ENCODE measurements at places on chromosomes 5 and 9.

- no peak for DNase-seq
Measured at GRCh38 chr5:5424736-5425135, 2.3 kb downstream of the ICE1 start.

DNA sequence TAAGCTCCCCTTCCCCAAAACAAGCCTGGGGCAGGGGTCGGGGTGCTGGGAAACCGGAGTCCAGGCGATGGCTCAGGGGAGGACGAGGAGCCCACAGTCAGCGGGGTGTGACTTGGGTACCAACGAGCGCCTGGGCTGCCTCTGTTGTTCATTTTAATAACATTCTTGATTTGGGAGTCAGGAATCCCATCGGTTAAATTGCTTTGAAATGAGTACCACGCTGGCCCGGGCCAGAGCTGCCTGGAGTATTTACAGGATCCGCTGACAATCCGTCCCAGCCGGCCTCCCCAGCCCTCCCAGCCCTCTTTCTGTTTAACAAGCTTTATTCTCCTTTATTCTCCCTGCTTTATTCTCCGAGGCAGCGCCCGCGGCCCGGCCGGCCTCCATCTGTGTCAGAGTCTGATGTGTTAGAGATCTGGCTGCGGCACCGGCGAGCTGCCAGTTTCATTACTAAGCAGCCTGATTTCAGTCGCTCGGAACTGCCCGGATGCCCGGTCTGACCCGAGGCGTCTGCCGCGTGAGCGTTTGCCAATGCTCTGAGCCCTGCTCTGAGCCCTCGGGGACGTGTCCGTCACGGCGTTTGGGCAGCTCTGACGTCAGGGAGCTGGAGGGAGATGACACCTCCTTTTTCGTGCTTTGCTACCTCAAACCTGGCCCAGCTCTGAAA lies 16.5 kb upstream of the QRFP start:
- DNase-seq: no peak

- DNase-seq: no peak
Measured at GRCh38 chr5:170411100-170411499, 21.9 kb upstream of the KCNMB1 start.

DNA sequence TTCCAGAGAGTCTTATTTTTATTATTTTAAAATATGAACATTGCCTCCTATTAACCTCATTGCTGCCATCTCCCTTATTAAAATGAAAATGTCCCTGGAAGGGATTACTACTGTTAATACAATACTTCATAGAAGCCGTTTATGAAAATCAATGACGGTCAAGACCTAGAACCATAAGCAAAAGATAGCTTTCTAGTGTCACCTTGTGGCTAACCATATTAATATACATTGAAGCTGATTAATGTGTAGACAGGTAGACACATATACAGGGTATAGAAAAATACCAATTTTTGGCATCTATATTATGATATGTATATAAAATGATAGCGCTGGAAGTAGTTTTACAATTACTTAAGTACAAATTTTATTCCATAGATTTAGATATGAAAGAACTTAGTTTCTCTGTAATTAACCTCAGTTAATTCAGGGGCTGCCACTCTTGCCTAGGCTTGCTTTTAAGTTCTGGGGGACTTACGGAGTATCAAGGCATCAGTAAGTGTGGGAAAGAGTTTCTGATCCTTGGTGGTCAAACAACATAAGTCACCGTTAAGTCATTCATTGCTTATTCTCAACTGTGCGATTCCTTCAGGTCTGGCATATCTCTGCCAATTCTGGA lies 2.5 kb upstream of the YTHDC2 start:
- no peak for DNase-seq

GRCh38 chr9:3721096-3721495 lies 195.3 kb upstream of the RFX3 start:
- no peak for DNase-seq

GRCh38 chr9:117612317-117612716 lies 91.9 kb upstream of the TLR4 start:
- no peak for DNase-seq

GRCh38 chr9:125744616-125745015 lies 2.6 kb upstream of the PBX3 start:
- no peak for DNase-seq

GRCh38 chr9:30075451-30076199 lies 2308.8 kb upstream of the ACO1 start:
- no peak for DNase-seq

GRCh38 chr5:132376694-132377641 lies 7.5 kb downstream of the SLC22A5 start:
- no peak for DNase-seq

DNA sequence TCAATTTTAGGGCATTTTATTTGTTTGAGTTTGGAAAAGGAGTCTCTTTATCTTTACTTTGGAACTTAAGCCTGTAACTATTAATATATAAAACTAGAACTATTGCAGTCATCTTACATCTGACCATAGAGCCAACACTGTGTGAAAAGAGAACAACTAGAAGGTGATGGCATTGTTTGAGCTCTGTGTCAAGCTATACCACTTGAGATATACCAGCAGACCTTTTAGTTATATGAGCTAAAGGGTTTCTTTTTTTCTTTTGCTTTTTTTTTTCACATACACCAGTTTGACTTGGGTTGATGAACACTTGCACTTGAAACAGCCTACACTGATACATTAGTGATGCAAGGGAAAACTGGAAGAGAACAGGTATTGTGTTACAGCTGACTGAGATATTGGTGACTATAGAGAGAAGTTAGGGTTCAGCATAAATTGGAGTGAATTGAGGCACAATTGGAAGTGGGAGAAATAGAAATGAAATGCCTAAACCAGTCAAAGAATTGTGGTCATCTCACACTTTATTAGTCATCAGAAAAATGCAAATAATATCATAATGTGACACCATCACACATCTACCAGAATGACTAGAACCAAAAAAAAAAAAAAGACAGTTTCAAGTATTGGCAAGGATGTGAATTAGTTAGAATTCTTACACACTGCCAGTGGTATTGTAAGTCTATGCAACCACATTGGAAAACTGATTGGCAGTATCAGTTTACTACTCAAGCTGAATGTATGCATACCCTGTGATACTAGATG lies 60.9 kb downstream of the ADRB2 start:
- DNase-seq: no peak

- DNase-seq: no peak
Measured at GRCh38 chr5:143662020-143662419, 149.9 kb upstream of the HMHB1 start.

GRCh38 chr9:129164246-129164930 lies 13.7 kb downstream of the IER5L start:
- no peak for DNase-seq

DNA sequence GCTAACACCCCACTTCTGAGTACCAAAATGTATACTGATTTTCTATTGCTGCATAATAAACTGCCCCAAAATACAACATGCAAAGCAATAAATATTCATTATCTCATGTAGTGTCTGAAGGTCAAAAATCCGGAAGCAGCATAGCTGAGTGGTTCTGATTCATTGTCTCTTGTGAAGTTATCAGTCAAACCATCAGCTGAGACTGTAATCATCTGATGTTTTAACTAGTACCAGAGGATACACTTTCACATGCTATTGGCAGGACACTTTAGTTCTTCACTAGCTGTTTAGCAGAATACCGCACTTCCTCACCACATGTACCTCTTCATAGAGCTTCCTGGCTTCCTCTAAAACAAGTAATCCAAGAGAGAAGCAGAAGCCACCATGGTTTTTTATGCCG lies 12.7 kb upstream of the TMEM161B start:
- DNase-seq: no peak

GRCh38 chr9:134344068-134344799 lies 18.0 kb downstream of the RXRA start:
- no peak for DNase-seq

GRCh38 chr9:4603830-4604229 lies 58.3 kb upstream of the PLPP6 start:
- DNase-seq: no peak

DNA sequence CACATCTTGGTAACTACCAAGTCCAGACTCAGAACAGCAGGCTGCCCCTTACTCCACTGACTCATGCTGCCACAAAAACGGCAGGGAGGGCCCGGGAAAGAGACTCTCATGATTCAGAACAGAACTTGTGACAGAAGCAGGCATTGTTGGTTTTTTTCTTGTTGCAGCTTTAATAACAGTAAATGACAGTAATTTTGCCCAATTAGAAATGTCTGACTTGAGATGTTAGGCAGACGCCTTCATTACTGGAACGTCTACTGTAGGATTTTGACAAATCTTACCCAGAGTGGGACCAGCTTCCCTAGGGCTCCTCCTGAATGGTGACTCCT lies 77.9 kb downstream of the SEMA5A start:
- no peak for DNase-seq

- no peak for DNase-seq
Measured at GRCh38 chr9:34450644-34451043, 7.7 kb downstream of the FAM219A start.

DNA sequence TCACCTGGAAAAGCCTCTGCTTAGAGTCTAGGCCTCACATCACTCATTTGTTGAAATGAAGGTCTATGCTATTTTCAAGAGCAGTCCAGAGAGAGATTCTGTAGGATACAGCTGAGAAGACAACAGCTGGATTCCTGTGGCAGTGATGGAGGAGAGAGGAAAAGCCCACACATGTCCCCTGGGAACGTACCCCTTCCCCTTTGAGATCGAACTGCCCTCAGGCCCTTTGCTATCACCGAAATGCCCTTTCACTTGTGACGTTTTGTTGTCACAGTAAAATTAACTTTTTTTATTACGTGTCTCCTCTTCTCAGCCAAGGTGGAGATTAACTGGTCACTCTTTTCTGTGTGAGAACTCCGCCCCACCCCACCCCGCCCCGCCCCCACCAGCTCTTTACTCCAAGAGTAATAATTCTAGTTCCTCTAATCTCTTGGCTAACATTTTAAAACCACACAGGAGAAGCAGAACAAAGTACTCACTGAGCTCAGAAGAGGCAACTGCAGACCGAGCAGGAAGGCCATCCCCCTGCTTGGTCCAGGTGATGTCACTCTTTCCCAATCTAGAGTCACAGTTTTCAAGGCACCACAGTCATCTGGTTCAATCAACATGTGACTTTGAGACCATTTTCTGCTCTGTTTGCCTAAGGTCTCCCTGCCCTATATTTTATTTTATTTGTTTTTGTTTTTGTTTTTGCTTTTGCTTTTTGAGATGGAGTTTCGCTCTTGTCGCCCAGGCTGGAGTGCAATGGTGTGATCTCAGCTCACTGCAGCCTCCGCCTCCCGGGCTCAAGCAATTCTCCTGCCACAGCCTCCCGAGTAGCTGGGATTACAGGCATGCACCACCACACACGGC lies 105.6 kb downstream of the SUSD1 start:
- no peak for DNase-seq

GRCh38 chr5:173742432-173742816 lies 126.0 kb upstream of the BOD1 start:
- no peak for DNase-seq

DNA sequence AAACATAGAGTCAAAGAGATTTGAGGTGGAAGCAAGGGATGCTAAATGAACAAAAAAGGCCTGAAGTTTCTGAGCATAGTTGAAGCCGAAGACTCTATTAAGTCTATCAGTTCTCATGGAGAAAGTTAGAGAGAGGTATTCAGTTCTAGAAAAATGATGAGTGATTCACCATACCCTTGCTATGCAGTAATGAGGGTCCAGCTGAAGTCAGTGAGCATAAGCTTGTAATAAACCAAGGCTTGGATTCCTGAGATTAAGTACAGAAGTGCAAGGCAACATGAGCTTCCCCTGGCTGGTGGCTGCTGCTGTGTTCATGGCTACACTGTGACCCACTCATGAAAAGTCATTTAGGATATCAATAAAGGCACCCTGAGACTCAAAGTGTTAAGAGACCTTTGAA lies 129.7 kb upstream of the MTAP start:
- no peak for DNase-seq

DNA sequence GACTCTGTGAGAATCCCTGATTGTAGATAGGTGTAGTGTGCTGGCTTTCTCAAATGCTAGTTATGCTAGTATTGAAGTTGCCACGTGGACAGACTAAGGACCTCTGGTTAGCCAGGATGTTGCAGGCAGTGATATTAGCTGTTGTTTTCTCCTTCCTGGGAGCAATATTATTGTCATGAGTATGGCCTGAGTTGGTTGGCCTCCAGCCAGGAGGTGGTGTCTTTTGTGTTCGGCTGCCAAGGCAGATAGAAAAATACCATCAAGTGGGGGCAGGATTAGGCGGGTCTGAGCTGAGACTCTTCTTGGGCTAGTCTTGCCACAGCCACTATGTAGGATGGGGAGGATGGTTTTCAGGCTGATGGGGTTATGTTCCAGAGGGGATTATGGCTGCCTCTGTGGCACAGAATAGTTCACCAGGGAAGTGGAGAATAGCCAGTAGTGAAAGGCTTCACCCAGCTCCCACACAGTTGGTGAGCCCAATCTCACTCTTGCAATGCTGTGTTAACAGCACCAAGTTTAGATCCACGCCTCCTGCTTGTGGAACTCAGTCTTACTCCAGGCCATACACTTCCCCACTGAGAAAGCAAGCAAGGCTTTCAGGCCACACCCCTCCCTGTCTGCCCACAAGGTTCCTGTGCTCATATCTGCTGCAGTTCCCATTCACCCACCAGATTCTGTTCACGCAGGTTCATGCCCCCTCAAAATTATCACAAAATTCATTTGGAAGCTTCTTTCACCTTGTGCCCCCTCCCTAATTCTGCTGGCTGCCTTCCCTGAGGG lies 31.2 kb downstream of the GHR start:
- no peak for DNase-seq

- no peak for DNase-seq
Measured at GRCh38 chr9:95167998-95168397, 149.5 kb downstream of the FANCC start.

DNA sequence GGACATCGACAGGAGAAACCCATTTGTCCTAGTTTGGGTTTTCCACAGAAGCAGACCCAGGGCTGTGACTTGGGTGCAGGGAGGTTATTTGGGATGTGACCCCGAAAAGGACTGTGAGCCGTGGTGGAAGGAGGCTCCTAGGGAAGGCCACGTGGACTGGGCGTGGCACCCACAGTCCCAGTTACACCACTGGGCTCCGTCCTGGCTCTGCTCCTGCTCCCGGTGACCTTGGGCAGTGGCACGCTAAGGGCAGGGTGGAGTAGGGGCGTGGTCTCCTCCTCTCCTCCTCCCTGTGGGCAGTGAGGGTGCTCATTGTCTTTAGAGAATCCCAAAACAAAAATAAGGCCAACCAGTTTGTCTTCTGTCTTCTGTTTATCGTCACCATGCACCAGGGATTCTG lies 190.1 kb downstream of the GADD45G start:
- no peak for DNase-seq

DNA sequence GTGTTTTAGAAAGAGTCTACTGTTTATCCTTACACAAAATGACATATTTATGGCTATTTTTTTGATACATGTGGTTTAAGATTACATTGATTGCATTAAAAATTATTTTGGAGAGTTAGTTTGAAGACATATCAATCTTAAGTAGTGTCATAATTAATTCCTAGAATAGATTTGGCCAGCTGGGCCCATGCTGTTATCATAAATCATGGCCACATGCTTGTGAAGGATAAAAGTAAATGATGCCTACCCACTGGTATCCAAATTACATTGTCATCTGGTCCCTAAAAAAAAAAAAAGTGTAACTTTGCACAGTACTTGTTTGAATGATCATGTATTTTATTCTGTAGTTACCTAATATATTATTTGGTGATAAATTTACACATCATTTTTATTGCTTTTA lies 96.9 kb downstream of the PARP8 start:
- DNase-seq: no peak

- no peak for DNase-seq
Measured at GRCh38 chr9:95840074-95840473, 35.4 kb upstream of the ERCC6L2 start.

Data from stimulated activated CD8-positive, alpha-beta memory T cell treated with anti-CD3 and anti-CD28 coated beads, Interleukin-2, amount 100 ng/mL, for 1 hour (primary cell).